GM23248 (cell line): ENCODE measurements at places on chromosomes 4 and X. TPM values are rescaled to one million over a fixed set of nuclear protein-coding genes. Genes with fewer than 3 reads are reported as not detected.

The SPIN2A gene
- 0.30 and 0.59 TPM in 2 replicates for polyA plus RNA-seq

The MSX1 gene
- polyA plus RNA-seq = 16.8 and 17.2 TPM in 2 replicates

The P2RY8 gene
- polyA plus RNA-seq = 0.04 TPM in 1 of 2 replicates, not detected in the other

The ALPK1 gene
- 7.3 and 7.7 TPM in 2 replicates for polyA plus RNA-seq

The ARHGEF38 gene
- not detected in 2 replicates for polyA plus RNA-seq

The SEC24D gene
- 131 and 136 TPM in 2 replicates for polyA plus RNA-seq

The TMEM47 gene
- 146 and 152 TPM in 2 replicates for polyA plus RNA-seq

The C4orf50 gene
- polyA plus RNA-seq = not detected in 2 replicates

The C4orf46 gene
- 13.3 and 14.1 TPM in 2 replicates for polyA plus RNA-seq

The RNF212 gene
- polyA plus RNA-seq = 4.9 and 6.0 TPM in 2 replicates

The FRMD7 gene
- polyA plus RNA-seq = not detected in 2 replicates

The GSX2 gene
- polyA plus RNA-seq = not detected in 2 replicates

The CENPI gene
- polyA plus RNA-seq = 2.5 and 2.6 TPM in 2 replicates

The PNMA6A gene
- 0.19 TPM in 1 of 2 replicates, not detected in the other for polyA plus RNA-seq

The NLRP2B gene
- not detected in 2 replicates for polyA plus RNA-seq

The MAGEB17 gene
- polyA plus RNA-seq = not detected in 2 replicates

The LRP2BP gene
- polyA plus RNA-seq = 0.67 and 0.76 TPM in 2 replicates

The TBC1D1 gene
- polyA plus RNA-seq = 12.4 and 13.6 TPM in 2 replicates

The TLR3 gene
- polyA plus RNA-seq = 0.66 and 0.68 TPM in 2 replicates

The TMPRSS11D gene
- not detected in 2 replicates for polyA plus RNA-seq

The LONRF3 gene
- polyA plus RNA-seq = not detected in 2 replicates

The SLITRK4 gene
- polyA plus RNA-seq = not detected in 2 replicates

The PYURF gene
- 178 TPM in 2 replicates for polyA plus RNA-seq

The FANCB gene
- 4.2 and 4.8 TPM in 2 replicates for polyA plus RNA-seq

The CT45A5 gene
- not detected in 2 replicates for polyA plus RNA-seq

The SLC26A1 gene
- polyA plus RNA-seq = 1.6 and 1.8 TPM in 2 replicates

The CD99L2 gene
- polyA plus RNA-seq = 37.8 and 37.9 TPM in 2 replicates

The FATE1 gene
- not detected in 2 replicates for polyA plus RNA-seq

The PRSS12 gene
- 10.0 and 10.2 TPM in 2 replicates for polyA plus RNA-seq

The CT45A2 gene
- polyA plus RNA-seq = not detected in 2 replicates

The DHRSX gene
- 30.2 and 31.1 TPM in 2 replicates for polyA plus RNA-seq

The CLIC2 gene
- 0.15 and 0.57 TPM in 2 replicates for polyA plus RNA-seq

The SHOX gene
- not detected in 2 replicates for polyA plus RNA-seq

The EMCN gene
- polyA plus RNA-seq = 1.0 TPM in 1 of 2 replicates, not detected in the other

The PPBP gene
- not detected in 2 replicates for polyA plus RNA-seq

The DUSP9 gene
- not detected in 2 replicates for polyA plus RNA-seq

The ADRA2C gene
- 0.09 and 0.14 TPM in 2 replicates for polyA plus RNA-seq

The PPP1R2C gene
- polyA plus RNA-seq = not detected in 2 replicates

The ETDA gene
- not detected in 2 replicates for polyA plus RNA-seq

The CDX4 gene
- polyA plus RNA-seq = not detected in 2 replicates

The MAGEB2 gene
- not detected in 2 replicates for polyA plus RNA-seq

The DOCK11 gene
- 9.8 and 11.7 TPM in 2 replicates for polyA plus RNA-seq

The FRMPD4 gene
- 0.04 TPM in 1 of 2 replicates, not detected in the other for polyA plus RNA-seq

The UGT2B17 gene
- polyA plus RNA-seq = not detected in 2 replicates

The HSFX2 gene
- not detected in 2 replicates for polyA plus RNA-seq

The TMSB15B gene
- polyA plus RNA-seq = 7.3 and 8.7 TPM in 2 replicates

The FAM53A gene
- 1.4 and 2.8 TPM in 2 replicates for polyA plus RNA-seq

The TSPAN7 gene
- polyA plus RNA-seq = not detected in 2 replicates

The SHISA3 gene
- 0.26 TPM in 1 of 2 replicates, not detected in the other for polyA plus RNA-seq

The BTK gene
- 0.23 TPM in 1 of 2 replicates, not detected in the other for polyA plus RNA-seq

The GUCY1B1 gene
- polyA plus RNA-seq = 0.25 and 0.56 TPM in 2 replicates

The USP17L30 gene
- not detected in 2 replicates for polyA plus RNA-seq

The HDX gene
- polyA plus RNA-seq = 3.3 and 3.8 TPM in 2 replicates

The UVSSA gene
- 2.2 and 2.9 TPM in 2 replicates for polyA plus RNA-seq

The DCLK2 gene
- 0.74 and 1.3 TPM in 2 replicates for polyA plus RNA-seq

The SPINK2 gene
- polyA plus RNA-seq = not detected in 2 replicates

The EREG gene
- polyA plus RNA-seq = 1.6 and 1.8 TPM in 2 replicates

The ABCG2 gene
- 0.05 and 0.14 TPM in 2 replicates for polyA plus RNA-seq

The SPANXD gene
- not detected in 2 replicates for polyA plus RNA-seq
